ENCODE measurements at places on chromosomes 5 and 9.

DNA sequence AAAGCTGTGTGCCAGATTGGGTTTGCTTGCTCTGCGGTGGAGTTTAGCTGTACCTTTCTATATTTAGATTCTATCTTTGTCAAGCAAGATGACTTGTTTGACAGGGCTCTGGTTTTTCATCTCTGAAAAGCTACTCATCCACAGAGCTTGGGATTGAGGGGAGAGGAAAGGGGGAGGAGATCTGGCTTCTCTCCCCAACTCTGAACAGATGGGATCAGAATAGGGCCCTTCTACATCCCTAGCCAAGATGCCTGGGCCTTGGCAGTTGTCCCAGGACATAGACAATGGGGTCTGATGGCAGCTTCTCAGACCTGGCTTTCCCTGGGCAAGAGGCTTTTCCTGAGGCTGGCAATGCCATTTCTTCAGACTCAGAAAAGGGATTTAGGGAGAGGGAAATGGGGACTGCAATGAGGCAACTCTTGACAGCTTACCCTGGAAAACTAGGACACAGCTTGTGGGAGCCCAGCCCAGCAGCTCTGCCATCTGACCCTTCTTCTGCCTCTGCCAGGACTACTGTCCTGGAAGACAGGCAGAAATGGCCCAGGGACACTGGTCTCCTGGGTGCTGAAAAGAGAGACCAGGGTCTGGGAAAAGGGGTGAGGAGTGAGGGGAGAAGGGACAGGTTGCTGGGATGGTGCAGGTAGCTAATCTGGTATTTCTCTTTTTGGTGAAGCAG is 50.2 kb upstream of the ASTN2 start:
- no peak for DNase-seq

DNA sequence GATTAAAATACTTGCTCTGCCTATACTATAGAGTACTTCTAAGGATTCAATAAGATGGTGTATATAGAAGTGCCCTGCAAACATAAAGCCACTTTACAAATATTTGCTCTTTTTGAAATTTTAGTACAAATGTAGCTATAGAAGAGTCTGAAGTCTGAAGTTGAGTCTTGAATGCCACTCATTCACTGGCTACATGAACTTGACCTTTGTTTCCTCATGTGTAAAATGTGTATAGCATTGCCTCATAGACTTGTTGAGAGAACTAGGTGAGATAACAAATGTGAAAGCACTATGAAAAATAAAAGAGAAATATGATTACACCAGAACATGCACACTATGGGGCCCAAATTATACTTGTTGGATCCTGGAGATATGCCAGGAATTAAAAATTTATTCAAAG is 244.7 kb downstream of the SEC61B start:
- DNase-seq: no peak

- no peak for DNase-seq
Observed at GRCh38 chr9:27085456-27085855, 23.6 kb upstream of the TEK start.

GRCh38 chr9:128408963-128409431 is 11.7 kb upstream of the CERCAM start:
- DNase-seq: peak; percentile 52

DNA sequence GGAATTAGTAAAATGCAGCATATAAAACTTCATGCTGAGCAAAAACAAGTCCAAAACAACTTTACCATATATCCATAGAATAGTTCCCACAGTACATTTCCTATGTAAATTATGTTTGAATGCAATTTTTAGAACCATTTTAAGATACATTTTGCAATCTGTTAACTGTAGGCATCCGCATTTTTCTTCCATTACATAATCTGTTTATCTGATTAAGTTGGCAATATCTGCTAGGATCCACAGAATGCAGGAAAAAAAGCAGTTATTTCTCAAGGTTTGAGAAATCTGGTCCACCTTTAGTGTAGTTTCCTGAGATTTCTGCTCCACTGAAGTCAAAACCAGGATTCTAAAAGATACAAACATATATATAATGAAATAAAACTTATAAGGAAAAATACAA is 6.2 kb downstream of the NUDCD2 start:
- no peak for DNase-seq

GRCh38 chr9:122337556-122337929 is 33.3 kb upstream of the PTGS1 start:
- no peak for DNase-seq

GRCh38 chr9:129988607-129989361 is 54.2 kb downstream of the FNBP1 start:
- DNase-seq: no peak

DNA sequence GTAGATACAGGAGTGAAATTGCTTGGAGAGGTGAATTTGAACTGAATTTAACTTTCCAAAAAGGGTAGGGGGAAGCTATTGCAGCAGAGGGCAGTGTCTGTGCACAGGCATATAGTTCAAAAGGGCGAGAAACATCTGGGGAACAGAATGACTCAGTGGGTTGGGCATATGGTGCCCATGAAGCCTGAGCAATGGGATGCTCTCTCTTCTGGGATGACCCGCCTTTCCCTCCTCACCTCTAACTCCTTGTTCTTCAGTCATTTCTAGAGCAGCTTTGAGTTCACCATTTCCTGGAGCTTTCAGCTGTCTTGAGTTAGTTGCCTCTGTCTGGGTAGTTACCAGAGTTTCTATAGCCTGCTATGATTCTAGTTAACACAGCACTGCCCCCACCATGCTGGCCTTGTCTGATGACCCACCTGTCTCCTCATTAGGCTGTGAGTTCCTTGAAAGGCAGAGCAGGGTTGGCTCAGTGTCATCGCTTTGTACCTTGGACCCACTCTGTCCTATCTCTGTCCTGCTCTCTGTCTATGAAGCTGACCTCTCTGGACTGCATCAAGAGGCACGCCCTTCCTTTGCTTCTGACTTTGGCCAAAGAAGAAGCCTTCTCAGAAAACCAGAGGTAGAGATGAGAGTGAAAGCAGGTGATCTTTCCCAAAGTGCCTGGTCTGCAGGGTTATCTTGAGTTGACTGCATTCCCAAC is 299.6 kb upstream of the KLF4 start:
- DNase-seq: no peak

DNA sequence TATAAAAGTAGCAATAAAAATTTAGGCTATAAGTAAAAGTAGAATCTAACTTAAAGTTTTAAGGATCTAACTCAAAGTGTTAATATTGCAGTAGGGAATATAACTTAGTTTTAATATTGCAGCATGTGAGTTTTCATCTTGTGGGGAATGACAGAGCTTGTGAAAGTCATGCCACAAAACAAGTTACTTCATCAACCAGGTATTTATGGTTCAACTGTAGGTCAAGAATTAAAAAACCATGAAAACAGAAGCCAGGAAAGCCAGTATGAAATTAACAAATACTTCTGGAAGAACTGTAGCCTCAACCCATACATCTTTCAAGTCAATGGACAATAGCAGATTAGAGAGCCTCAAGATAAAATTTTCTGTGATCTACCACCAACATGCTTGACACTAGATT is 19.0 kb downstream of the HMGCS1 start:
- DNase-seq: no peak

DNA sequence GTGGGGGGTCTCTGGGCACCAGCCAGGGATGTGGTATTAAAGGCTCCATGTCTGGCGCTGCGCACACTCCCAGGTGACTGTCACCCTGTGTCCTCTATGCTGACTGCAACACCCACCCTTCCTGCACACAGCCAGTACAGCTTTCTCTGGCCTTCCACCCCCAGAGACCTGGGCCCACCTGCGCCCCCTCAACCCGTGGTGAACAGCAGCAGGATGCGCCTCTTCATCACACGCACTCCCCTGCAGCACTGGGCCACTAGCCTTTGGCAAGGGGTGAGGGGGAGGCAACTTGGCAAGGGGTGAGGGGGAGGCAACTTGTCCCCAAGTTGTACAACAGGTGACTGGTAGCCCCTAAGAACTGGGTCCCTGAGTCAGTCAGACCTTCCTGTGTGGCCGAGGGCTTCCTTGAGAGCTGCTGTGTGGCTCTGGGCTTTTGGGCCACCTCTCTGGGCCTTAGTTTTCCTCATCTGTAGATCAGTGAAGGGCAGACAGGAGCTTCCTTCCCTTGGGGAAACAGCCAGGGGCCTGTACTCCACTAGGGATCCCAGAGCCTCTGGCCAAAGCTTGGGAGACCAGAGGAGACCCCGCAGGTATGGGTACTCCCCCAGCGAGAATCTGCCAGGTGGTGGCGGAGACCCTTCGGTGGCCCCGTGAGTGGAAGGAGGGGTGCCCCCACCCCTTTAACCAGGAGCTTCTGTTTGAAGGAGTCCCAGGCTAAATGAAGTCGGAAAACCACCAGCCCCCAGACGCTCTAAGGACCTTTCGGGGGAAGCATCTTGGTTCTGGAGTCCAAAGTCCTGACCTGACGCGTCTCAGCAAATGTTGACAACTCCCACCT is 4.5 kb downstream of the CRAT start:
- DNase-seq: no peak

DNA sequence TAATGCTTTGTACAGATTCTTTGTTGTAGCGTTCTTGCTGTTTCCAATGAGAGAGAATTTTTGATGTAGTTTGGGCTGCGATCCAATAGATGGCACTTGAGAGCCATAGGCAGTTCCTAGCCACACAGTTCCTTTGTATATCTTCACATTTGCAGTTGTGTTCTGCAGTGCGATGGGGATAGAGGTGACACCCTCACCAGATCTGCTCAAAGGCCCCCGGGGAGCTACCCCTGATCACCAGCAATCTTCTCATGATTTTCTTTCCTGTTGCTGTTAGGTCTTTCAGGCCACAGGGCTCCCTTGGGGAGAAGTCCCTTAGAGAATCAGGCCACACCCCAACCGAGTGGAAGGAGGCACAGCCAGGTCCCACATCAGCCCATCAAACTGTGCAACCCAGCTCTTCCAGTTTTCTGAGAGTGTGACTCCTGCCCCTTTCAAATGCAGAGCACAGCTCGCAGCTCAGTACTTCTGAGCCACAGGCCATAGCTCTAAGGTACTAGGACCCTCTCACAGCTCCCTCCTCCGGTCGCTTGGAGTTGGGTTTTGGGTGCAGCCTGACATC is 353.7 kb downstream of the SLCO4C1 start:
- peak; percentile 16 for DNase-seq

- DNase-seq: no peak
Observed at GRCh38 chr5:93736284-93736683, 5.1 kb downstream of the POU5F2 start.

GRCh38 chr5:16049761-16050160 is 129.8 kb downstream of the MARCHF11 start:
- DNase-seq: no peak

GRCh38 chr5:120678279-120678678 is 214.2 kb downstream of the PRR16 start:
- DNase-seq: no peak

DNA sequence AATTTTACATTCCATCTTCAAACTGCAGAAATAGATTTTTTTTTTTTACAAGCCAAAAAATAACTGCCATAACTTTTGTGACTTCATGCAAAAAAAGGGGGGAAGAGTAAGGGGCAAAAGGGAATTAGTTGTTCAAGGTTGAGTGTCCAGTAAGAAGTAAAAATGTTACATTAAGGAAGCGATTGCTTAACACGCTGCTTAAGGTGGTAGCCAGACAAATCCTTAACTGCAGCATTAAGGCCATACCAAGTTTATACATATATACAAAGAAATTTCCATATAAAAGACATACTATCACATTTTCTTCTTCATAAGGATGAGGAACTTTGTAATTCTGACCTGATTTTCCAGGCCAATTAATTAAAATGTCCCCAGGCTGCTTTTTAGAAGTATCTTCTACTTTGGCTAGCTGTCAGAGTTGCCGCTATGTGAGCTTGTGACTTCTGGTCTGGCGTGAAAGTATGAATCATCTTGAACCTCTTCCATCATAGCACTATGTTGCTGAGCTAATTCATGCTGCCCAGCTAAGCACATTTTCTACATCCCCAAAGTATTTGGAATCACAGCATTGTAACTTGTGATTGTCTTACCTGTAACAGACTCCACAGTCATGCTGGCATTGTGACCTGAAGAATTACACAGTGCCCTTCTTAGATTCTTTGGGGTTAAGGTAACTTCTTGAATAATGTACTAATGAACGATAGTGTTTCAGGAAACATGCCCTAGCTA is 40.0 kb downstream of the G3BP1 start:
- no peak for DNase-seq

Measured in WTC11 (cell line).